ENCODE measurements at places on chromosomes 3 and 15. TPM values are rescaled to one million over a fixed set of nuclear protein-coding genes. Genes with fewer than 3 reads are reported as not detected.

Gene SNX22
- 7.4 TPM for total RNA-seq

- DNase-seq = no peak
Observed at GRCh38 chr15:29672923-29673809, 149.1 kb downstream of the TJP1 start.

Gene ACKR4
- 2.8 TPM for total RNA-seq

Gene RPP25
- total RNA-seq = 2.7 TPM

- DNase-seq = peak; percentile 50
Observed at GRCh38 chr3:1439395-1439794, 346.6 kb downstream of the CNTN6 start.

DNA sequence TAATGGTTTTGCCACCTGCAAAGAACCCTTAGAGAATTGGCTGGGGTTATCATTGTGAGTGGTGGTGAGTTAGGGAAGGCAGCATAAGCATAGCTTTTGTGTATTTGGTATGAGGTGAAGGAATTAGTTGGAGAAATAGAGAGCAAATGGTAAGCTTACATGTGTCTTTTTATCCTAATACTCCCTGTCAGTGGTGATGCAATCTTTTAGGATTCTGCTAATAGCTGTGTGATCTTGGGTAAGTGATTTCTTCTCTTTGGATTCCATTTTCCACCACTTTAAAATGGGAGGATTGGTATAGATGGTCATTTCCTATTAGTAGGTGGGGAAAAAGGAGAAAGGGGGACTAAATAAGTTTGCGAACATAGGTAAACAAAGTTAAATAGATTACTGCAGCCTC lies 30.9 kb downstream of the PIAS1 start:
- DNase-seq = no peak

DNA sequence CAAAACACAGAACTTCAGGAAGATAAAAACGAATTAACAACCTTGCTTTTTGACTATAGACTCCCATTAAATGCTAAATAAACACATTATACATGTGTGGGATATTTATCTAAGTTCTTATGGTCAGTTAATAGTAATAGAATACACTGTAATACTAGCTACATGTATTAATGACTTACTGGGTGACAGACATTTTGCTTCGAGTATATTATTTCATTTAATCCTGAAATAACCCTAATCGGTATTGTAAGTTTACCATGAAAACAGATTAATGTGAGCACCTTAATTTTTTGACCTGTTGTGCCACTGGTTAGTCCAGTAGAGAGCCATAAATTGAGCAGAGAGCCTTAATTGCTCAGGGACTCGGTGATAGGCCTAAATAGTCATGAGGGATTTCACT lies 151.1 kb downstream of the ROBO2 start:
- DNase-seq = no peak

- no peak for DNase-seq
Observed at GRCh38 chr3:178480274-178480673, 56.0 kb upstream of the KCNMB2 start.

GRCh38 chr3:150300852-150301517 lies 107.1 kb upstream of the TSC22D2 start:
- DNase-seq = no peak

DNA sequence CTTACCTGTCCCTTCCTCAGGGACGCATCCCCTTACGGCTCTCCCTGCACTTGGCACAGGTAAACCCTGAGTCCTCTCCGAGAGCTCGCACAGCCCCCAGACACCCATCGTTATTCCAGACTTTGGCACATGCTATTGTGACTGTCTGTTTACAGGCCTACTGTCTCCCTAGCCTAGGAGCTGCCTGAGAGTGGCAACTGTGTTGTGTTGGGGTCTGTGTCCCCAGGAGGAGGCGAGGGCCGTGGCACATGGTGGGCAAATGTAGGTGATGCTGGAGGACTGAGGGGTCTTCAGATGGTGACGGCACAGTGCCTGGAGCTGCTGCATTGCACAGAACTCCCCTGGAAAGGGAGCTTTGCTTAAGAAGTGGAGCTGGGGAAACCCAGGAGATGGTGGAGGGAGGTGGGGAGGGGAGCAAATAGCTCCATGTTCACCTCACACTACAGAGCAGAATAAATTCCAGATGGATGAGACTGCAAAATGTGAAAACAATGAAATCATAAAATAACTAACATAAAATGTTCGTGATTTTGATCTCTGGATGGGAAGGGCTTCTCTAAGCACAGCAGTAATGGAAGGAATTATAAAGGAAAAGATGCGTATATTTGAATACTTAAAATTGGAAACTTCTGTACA lies 96.5 kb downstream of the SMAD6 start:
- DNase-seq = no peak

GRCh38 chr3:140177943-140178342 lies 243.0 kb downstream of the CLSTN2 start:
- no peak for DNase-seq

DNA sequence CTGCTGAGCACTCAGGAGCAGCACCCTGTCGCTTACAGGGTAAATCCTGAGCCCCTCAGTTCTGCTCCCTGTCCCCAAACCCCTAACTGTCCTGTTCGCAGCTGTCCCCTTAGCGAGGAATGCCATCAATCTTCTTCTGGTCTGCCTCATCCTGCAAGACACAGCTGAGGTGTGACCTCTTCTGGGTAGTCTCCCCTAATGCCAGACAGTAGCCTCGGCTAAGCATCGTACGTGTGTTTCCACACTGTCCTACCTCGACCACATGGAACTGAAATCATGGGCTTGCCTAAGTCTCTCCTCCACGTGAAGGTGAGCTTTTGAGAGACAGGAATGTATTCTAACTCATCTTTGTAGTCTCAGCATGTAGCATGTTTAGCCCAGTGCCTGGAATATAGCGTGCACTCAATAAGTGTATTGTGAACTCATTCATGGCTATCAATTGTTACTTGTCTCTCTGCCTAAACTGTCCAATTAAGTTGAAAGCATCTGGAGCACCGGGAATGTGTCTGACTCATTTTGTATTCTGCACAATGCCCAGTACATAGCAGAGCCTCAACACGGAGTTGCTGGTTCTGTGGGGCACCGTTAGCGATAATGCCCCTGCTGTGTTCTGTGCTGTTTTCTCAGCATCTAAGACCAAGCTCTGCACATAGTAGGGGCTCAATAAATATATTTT lies 90.2 kb downstream of the HES1 start:
- DNase-seq = no peak

DNA sequence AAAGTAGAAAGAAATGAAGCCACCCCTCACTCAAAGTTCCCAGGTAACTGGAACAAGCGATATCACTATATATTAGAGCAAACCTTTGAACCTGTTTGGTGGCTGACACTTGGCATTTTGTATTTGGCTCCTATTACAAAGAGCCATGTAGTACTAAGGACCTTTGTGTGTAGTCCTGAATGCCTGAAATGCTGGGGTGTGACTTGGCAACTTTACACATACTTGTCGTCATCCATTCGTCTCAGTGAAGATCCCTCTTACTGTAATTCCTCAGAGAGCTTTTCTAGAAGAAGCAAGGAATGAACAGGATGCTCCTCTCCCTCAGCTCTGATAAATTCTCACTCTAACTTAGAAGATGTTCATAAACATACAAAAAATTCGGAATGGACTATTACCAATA lies 216.1 kb upstream of the CDIN1 start:
- no peak for DNase-seq

Gene DLL4
- 11.1 TPM for total RNA-seq

Gene PLS1
- total RNA-seq = 2.5 TPM

GRCh38 chr3:136728473-136728872 lies 23.7 kb downstream of the STAG1 start:
- no peak for DNase-seq

Gene BCL2A1
- total RNA-seq = 0.92 TPM

GRCh38 chr3:127629467-127630403 lies 750 bp downstream of the PODXL2 start:
- no peak for DNase-seq

Gene TM4SF1
- 124 TPM for total RNA-seq

- no peak for DNase-seq
Observed at GRCh38 chr3:130393594-130393993, 48.1 kb downstream of the COL6A5 start.

DNA sequence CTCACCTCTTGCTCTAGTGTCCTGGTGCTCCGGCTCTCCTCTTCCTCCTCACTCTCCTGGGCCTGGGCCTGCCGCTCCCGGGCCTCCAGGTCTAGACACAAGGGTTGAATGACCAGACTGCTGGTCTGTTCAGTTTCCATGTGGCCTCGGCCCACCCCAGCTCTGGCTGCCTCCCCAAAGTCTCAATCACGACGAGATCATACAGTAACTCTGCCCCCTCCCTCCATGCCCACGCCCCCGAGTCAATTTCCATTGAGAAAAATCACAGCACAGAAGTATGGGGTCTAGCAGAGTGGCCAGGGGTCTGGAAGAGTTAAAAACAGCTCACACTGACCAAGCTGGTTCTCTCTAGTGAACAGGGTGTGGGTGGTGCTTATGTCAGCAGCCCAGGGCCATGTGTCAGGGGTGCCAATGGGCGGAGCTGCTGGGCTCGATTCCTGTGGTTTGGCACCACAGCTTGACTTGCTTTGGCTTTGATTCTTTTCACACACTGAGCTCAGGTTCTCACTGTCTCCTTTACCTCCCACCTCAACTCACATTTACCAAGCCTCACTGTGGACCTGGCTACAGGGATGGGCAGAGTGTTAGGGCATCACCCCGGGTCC lies 6.9 kb downstream of the C15orf62 start:
- DNase-seq = no peak

DNA sequence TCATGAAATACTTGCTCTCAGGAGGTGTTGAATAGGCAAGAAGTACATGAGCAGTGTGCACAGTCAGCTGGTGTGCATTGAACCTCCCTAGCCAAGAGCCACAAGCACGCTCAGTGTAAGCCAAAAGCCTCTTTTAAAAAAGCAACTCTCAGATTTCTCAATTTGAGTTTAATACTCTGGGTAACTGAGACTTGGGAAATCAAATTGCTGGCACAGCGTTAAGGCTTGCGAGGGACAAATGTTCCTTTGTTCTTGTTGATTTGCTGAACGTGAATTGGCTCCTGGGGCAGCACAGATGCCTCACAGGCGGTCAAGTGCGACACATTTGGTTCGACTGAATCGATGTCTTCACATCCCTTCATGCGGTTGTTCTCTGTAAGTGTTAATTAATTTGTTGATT lies at the start of gene FAM240A:
FAM240A (plus strand) TSS at position 202 of the 400 bp plus-strand sequence; CDS start at position 361, 159 bp downstream.
- DNase-seq = no peak

DNA sequence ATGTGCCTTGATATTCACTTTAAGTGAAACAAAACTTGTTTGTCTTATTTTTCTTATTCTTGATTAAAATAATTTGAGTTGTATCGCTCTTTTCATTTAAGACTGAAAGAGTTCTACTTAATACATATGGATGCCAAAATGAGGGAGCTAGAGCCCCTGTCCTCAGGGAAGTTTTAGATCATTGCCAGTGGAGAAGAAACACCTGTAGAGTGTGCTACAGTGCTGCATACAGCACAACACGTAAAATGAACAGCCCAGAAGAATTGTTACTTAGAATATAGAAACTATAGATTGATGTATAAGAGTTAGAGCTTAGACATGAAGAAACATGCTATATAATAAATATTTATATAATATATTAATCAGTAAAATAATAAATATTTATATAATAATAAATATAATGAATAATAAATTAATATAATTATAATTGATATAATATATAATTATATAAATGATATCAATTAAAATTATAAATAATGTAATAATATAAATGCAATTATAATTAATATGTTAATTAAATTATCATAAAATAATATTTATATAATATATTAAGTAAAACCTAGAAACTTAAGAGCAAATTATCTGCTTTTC lies 1234.7 kb downstream of the ROBO2 start:
- no peak for DNase-seq

- DNase-seq = no peak
Observed at GRCh38 chr3:27201492-27201891, 167.7 kb downstream of the NEK10 start.

DNA sequence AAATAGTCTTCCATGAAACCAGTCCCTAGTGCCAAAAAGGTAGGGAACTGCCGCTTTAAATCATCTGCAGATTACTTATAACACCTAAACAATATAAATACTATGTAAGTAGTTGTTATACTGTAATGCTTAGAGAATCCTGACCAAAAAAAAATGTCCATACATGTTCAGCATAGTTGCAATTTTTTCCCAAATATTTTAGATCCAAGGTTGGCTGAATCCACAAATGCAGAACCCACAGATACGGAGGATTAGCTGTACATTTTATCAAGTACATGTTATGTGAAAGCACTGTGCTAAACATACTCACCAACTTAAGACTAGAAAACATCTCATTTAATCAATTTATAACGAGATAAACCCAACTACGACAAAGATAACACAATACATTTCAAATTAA lies 9.3 kb downstream of the MSL2 start:
- no peak for DNase-seq

Gene COL7A1
- 14.9 TPM for total RNA-seq

Gene FAM131A
- total RNA-seq = 33.4 TPM

DNA sequence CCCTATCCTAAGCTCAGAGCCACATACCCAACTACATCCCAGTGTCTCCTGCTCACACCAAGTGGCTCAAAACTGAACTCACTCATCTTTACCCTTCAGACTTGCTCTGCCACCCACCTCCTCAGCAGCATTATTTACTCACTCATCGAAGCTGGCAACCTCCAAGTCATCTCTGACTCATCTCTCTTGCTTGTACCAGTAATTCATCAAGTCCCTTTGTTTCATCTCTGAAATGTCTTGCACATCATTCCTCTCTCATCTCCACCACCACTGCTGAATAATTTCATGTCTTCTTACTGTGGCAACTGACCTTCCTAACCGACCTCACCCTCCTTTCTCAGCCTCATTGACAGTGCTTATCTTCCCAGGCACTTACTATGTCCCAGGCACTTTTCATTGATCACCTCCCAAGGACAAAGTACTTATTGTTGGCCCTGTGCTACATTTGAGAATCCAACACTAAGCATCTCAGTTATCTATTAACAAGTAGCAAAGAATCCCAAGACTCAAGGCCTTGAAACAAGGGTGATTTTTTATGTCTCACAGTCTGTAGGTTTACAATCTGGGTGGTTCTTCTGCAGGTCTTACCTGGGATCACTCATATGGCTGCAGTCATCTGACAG lies 82.0 kb downstream of the MRPL46 start:
- no peak for DNase-seq

Gene ARPP21
- not detected for total RNA-seq

Gene CP
- 3.4 TPM for total RNA-seq

- DNase-seq = no peak
Observed at GRCh38 chr15:53835309-53835708, 75.8 kb upstream of the WDR72 start.

Gene CASR
- not detected for total RNA-seq

DNA sequence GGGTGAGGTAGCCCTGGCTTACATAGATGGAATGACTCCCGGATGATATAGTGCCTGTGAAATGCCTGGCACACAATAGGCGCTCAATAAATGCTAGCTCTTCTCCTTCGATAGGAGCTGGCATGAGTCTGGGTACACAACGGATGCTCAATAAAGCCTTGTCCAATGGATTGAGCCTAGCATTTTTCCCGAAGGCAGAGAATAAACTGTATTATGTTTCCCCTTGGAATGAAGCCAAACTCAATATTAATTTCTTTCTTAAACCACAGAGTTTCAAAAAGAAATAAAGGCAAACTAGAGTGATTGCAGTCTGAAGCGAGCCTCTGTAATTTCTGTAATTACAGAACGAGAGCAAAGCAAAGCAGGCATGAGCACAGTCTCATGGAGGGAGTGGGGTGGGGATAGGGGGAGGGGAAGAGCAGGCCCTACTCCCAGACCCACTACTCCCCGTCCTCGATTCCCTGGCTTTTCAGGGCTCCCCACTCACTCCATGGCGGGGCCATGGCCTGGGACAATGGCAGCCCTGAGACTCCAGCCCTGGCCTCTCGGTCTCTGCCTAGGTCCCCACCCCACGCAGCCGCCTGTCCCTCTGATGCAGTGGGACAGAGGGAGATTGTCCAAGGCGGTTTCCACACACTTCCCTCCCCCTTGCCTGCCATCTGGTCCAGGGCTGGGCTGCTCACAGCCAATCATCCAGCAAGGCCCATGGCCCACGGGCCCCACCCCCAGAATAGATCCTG lies 18.0 kb downstream of the SLC6A1 start:
- DNase-seq = no peak

Gene CYP1A1
- total RNA-seq = 0.32 TPM

Measured in Right ventricle myocardium inferior (tissue), 1 donor.